ENCODE measurements at places on chromosomes 1 and 21.

GRCh38 chr21:36697060-36697850 lies 1.7 kb upstream of the SIM2 start:
- no peak for DNase-seq

- DNase-seq, result peak; percentile 75
Observed at GRCh38 chr1:9275567-9276034, 17.1 kb upstream of the SPSB1 start.

DNA sequence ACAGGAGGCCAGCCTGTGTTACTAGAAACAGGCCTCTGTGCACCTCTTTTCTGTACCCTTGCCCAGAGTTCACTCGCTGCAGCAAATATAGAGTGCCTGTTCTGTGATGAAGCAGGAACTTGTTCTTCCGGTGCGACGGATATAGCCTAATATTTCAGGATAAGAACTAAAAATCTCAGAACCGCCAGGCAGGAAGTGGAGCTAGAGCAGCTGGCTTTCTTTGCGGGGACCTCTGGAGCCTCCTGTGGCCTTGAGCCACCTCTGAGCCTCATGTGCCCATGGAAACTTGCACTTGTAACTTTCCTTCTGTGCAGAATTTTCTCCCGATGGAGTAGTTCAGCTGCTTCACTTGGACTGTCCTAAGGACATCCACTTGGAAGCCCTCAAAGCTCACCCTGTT lies 44.5 kb upstream of the VAMP3 start:
- DNase-seq, result no peak

DNA sequence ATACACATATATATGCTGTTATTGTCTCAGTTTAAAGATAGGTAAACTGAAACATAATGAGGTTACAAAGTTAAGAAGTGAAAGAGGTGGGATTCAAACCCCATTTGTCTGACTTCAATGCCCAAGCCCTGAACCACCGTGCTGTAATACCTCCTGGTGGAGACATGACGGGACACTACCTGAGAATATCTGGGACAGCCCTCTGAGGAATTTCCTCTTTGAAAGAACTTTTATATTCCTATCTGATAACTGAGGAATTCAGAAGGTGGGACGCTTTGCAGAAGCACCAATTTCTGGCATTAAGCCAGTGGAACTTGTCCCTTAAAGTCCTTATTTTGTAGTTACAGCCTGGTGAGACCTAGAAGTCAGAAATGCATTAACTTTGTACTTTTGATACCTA lies 32.1 kb upstream of the FASLG start:
- DNase-seq, result no peak

GRCh38 chr1:59692591-59692990 lies 122.2 kb upstream of the HOOK1 start:
- DNase-seq, result no peak

DNA sequence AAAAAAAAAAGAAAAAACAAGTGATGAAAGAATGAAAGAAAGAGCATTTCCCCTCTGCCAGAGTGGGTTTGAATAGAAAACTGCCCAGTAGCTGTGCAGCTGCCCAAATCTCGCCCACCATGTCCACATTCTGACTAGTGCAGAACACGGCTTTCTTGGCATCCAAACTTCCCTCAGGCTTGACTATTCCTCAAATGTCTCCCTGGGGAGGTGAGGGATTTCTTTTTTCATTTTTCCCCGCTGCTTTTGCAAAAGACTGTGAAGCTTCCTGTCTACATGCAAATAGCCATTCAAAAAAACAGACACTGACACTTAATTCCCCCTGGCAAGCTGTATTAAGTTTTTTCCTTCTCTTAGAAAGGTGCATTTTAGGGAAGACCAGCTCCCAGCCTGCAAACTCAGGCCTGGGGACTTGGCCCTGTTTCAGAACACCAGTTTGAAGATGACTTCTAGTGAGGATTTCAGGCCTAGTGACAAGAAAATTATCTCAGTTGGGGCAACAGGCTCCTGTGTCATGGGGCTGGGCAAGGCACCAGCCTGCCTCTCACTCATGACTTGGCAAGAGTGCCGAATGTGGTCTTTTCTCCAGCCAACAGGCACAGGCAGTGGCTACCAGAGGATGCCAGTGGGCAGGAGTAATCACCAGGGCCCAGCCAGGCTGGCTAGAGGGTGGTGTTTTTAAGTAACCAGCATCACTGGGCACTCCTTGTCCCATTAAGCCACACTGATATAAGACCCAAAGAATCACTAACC lies 178.1 kb upstream of the NFIA start:
- DNase-seq, result no peak

GRCh38 chr1:40679165-40679953 lies 12.1 kb upstream of the NFYC start:
- DNase-seq, result no peak

DNA sequence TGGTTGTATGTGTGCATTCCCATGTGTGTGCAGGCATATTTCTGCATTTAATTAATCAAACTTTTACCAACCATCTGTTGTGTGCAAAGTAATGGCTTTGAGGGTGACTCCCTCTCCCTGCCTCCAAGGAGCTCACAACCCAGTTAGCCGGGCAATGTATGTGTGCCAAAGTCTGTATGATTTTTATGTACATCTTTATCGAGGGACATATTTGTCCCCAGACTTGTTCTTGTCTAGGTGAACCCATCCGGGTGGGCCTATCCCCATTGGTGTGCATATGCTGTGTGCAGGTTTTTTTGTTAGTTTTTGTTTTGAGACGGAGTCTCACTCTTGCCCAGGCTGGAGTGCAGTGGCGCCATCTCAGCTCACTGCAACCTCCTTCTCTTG lies 1.8 kb downstream of the SYTL1 start:
- no peak for DNase-seq

GRCh38 chr1:78231477-78231876 lies 185.7 kb downstream of the GIPC2 start:
- no peak for DNase-seq

DNA sequence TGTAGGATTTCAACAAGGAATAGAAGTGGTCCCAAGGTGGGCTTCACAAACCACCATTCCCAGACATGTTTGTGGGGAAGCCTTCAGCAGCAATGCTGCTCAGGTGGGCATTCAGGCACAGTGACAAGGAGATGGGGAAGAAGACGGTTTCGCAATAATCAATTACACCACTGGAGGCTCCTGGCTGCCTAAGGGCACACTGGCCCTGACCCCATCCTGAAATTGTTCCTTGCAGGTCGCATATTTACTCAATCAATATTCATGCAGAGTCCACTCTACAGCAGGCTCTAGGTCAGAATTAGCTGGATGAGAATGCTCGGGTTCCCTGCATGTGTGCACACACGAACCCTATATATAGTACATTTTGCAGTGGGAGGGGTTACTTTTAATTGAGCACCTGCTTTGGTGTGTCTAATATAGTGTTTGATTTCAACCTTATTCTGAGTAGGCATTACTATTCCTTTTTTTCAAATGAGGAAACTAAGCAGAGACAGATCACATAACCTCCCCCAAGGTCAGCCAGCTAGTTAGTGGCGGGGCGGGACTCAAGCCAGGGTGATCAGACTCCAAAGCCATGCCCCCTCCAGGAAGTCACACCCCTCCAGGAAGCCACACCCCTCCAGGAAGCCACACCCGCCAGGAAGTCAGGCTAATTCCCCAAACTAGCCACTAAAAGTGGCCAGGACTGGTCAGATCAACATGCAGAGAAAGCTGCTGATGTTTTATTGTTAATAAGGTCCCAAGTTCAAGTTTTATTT lies 106.5 kb downstream of the HLCS start:
- peak; percentile 78 for DNase-seq

DNA sequence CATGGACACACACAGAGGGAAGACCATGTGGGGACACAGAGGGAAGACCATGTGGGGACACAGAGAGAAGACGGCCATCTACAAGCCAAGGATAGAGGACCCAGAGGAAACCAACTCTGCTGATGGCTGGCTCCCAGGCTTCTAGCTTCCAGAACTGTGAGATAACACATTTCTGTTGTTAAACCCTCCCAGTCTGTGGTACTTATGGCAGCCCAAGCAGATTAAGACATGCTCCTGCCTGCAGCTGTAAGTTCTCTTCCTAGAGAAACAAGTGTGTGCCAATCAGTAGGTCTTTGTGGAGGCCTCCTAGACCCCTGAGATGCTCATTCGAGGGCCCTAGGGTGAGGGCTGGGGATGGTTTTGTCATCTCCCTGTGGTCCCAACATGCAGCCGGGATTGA lies 2.7 kb downstream of the AGT start:
- DNase-seq, result no peak

DNA sequence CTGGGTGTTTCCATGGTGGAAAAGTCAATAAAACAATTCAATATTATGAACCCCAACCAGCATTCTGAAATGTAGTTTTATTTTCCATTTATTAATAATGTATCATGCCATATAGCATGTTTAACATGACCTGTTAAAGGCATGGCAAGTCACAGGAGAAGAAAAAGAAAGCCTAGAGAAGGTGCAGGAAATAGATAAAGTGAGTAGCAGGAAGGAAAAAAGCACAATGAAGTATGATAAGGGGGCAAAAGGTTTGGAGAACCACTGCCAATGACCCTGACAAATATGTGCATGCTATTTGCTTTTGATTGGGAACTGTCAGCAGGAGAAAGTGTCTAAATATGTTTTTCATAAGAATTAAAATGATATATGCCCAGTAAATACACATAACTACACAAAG lies 85.6 kb downstream of the HMCN1 start:
- DNase-seq, result no peak

Data from HTR-8/SVneo (cell line).